ENCODE measurements at places on chromosomes 12 and 14.

GRCh38 chr12:49895773-49896172 lies 7.9 kb downstream of the FAIM2 start:
- no peak for DNase-seq

DNA sequence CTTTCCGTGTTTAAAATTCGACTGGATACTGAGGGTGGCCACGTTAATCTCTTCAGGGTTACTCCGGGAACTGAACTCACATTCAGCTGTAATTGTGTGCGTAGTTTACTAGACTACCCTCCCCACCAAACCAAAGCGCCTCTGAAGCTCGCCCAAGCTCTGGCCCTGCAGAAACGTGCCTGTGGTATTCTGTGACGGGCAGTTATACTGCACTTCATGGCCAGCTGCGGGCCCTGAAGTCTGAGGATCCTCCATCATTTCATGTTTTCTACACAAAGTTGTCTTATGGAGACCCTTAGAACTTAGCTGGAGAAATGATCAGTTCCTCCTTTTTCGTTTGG lies 688 bp downstream of the ZNF26 start:
- DNase-seq, result no peak

DNA sequence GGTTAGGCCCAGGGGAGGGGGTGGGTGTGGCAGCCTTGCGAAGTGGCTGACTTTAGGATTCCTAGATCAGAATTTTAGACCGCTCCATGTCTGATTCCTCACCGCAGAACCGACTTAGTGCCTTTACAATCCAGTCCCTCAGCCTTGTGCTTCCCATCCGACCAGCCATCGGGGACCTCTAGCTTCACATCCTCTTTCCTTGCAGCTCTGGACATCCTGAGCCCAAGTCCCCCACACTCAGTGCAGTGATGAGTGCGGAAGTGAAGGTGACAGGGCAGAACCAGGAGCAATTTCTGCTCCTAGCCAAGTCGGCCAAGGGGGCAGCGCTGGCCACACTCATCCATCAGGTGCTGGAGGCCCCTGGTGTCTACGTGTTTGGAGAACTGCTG lies 557 bp downstream of the COPS7A start:
- DNase-seq, result peak; percentile 42

DNA sequence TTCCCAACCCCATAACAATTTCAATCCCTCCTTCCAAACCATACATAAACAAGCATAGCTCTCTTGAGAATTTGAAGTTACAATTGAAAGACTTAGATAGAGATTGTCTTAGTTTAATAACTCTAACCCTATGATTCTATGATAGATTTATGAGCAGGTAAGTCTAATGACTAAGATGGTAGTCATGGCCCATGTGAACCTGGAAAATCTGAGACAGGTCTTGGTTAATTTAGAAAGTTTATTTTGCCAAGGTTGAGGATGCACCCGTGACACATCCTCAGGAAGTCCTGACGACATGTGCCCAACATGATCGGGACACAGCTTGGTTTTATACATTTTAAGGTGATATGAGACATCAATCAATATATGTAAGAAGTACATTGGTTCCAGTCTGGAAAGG lies 248.8 kb downstream of the KCNH5 start:
- no peak for DNase-seq

- DNase-seq, result peak; percentile 58
Observed at GRCh38 chr14:78007160-78007559, 163.0 kb upstream of the NRXN3 start.

- DNase-seq, result no peak
Observed at GRCh38 chr14:48349689-48350088, 674.3 kb upstream of the MDGA2 start.

GRCh38 chr12:121562488-121562887 lies 18.3 kb downstream of the KDM2B start:
- no peak for DNase-seq

DNA sequence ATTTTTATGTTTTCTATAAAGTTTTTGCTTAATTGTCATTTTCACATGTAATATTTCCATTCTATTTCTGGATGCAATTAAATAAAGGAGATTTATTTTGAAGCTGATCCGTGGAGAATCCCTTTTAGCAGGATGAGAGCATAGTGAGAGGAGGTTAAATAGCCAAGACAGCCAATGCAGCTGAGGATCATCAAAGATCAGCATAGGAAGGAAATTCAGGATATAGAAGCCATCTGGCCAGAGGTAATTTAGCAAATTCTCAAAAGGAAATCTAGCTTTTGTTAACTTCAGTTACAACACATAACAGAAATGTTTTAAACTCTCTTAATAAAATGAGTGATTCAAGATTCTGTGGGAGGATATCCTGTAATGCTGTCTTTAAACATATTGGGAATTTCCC lies 122.8 kb upstream of the PDE3A start:
- DNase-seq, result no peak

DNA sequence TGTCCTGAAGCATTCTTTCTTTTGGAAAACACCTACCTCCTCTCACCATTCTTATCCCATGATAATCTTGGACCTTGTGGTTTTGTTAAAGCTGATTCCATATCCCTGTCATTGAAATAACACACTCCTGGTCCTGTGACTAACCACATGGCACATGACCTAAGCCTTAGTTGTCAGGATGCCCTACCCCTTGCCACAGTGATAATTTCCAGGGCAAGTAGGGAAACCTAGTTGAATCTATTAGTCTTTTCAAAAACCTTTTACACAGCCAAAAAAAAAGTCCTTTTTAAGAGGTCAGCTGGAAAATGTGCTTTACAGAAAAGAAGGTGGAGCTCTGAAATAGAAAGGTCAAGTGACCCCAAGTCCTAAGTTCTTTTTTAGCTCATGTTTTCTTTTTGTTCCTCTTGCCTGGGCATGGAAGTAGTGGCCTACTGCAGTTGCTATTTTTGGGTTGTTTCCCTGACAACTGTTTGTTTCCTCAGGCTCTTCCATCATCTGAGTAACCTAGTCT lies 608.4 kb downstream of the LRFN5 start:
- DNase-seq, result no peak

DNA sequence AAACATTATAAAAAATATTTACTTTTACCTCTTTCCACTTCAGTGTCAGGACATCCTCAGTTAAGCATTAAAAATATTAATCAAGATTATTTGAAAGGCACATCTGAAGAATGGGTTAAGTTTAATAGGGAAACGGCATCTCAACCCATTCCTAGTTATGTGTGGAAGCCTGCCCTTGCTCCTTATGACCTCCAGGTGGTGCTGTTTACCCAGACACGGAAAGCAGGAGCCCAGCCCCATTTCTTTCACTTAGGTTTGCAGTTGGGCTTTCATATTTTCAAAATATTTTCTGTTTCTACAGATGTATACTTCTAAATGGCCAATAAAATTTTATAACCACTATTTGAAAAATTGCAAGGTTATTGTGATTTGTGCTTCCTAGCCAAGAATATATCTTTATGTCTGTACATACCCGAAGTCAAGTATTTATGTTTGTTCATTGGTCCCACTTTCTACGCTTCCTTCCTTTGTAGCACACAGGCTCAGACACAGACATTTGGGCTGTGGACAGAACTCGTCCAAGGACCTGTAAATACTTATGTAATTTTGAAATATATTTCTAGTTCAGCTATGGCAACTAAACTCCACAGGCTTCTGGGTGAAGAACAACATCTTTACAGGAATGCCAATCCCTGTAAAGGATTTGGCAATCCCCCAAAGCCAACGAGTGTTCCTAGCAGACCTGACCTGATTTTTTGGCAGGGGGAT lies 247.1 kb downstream of the AKAP6 start:
- peak; percentile 53 for DNase-seq

DNA sequence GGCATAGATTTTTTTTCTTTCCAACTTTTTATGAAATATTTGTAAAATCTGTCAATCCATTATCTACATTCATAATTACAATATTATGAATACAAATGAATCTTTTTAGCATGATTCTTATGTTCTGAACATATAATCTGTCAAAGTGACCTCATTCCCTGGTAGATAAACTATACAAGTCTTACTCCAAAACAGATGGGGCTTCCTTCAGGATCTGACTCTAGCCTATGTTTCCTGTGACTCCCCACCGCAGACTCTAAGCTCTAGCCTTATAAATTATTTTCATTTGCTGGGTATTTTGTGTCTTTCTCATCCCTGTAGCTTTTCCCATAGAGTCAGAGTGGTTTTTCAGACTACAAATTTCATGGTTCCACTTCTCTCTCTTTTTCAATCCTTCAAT lies 202.1 kb upstream of the KITLG start:
- no peak for DNase-seq

DNA sequence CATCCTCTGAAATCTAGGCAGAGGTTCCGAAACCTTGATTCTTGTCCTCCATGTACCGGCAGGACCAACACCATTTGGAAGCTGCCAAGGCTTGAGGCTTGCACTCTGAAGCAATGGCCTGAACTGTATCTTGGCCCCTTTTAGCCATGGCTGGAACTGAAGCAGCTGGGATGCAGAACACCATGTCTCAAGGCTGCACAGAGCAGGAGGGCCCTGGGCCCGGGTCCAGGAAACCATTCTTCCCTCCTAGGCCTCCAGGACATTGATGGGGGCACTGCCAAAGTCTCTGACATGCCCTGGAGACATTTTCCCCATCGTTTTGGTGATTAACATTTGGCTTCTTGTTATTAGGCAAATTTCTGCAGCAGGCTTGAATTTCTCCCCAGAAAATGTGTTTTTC lies 198.7 kb downstream of the EFCAB11 start:
- DNase-seq, result no peak

DNA sequence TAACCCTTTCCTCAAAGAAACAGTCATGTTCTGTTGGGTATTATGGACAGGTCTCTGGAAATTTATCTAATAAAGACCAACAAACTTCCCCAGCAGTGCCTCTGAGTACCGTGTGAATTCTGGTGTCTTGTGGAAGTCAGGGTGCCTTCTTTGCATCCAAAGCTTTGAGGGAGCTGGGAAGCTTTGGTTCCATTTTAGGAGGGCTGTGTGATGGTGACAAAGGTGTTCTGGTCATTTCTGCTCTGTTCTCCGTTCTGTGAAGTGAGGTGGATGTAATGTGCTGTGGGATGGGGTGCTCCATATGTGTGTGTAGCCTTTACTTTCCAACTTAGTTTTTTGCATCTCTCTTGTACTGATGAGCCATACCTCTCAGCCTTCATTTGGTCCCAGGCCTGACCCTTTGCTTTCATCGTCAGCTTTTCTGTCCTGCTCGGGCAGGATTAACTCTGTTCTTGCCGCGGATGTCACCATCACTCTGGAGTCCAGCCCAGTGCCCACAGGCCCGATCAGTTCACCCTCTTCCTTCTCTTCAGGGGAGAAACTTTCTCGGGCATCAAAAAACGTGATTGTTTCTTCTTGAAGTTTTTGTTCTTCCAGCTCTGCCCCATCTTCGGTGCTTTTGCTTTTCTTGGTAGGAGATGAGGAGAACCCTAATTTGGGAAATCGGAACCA lies 13.2 kb downstream of the PLD4 start:
- no peak for DNase-seq

- DNase-seq, result no peak
Observed at GRCh38 chr14:76995279-76996035, 33.1 kb downstream of the IRF2BPL start.

GRCh38 chr14:99078426-99078825 lies 193.6 kb downstream of the BCL11B start:
- no peak for DNase-seq

DNA sequence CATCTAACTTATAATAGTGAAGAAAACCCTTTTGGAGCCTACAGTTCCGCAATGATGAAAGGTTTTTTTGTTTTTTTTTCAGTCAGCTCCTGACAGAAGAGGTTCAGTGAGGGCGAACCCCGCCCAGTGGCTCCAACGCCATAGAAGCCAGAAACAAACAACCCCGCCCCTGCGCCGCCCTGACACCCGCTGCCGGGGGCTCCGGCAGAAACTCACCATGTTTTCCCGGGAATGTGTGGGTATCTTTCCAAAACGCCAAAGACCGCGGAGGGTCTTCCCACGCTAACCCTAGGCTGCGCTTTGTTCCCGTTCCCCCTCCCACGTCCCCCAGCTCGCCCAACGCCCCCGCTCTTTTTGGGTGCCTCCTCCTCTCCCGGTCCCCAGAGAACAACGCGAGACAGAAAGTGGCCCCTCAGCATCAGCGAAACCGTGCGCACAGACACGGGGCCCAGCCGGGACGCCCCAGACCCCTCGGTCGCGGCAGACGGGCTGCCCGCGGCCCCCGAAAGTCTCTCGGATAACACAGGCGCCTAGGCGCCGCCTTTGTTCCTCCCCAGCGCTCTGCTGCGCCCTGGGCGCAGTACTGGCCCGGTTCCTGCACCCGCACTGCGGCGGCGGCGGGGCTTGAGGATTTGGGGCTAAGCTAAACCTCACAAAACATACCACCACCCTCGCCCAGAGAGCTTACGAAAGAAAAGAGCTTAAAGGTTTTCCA lies 522 bp downstream of the TUBA1A start:
- peak; percentile 77 for DNase-seq

- peak; percentile 58 for DNase-seq
Observed at GRCh38 chr12:121893961-121894460, 5.4 kb downstream of the PSMD9 start.

DNA sequence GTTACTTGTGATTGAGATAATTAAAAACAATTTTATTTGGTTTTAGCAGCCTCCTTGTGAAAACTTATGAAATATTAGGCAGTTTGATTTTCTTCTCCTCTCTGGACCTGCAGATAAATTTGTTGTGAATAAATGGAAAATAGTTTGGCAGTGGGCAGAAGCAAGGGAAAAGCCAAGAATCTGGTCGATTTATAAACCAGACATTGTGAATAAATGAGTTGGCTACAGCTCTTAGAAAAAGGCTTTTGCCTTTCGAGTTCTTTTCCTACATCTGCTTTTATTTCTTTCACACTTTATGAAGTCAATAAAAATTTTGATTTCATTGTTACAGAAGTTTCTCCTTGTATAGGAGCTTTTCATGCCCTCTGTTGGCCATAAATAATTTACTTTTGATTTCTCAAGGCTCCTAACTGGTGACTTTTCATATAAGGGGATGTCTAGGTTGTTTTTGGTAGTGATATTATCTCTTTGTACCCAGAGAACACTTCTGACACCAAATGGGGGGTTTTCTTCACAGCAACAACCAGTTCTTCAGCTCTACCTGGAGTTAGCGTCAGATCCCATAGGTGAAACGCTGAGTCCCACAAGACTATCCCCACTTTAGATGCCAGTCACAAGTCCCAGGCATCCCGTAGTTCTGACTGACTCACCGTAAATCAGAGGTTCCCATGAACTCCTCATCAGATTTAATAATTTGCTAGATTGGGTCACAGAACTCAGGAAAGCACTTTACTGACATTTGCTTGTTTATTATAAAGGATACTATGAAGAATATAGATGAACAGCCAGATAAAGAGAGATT lies 136.5 kb upstream of the DNM1L start:
- no peak for DNase-seq

DNA sequence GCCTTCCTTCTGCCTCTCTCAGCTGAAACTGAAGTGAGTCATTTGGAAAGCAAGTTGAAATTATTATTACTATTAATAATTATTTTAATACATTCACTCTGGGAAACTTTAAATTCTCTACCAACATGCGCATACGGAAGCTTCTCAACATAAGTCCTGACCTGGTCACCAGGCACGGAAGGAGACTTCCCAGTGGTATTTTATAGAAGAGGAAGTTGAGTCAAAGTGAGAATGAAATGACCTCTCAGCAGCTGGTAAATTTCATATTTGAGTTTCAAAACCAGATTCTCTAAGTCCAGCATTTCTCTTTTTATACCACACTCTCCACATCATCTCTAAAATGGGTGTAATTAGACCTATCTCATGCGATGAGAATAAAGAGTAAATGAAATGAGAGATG lies 747.4 kb downstream of the VRK1 start:
- DNase-seq, result no peak

All from activated CD4-positive, alpha-beta T cell treated with anti-CD3 and anti-CD28 coated beads, Interleukin-10, Interleukin-2, amounts not matched to agents 100 ng/mL and 50 ng/mL, durations not matched to agents 16 hours and 8 hours (primary cell).